ENCODE measurements at places on chromosomes 5 and 9.
A peak's percentile ranks its signal among the peaks of the same experiment; 100 is the strongest.

- DNase-seq, result no peak
These were observed 176.2 kb downstream of the DENND1A start for GRCh38 chr9:123753669-123754258.

- DNase-seq, result no peak
These were observed 250.5 kb downstream of the FER start for GRCh38 chr5:108998216-108998615.

DNA sequence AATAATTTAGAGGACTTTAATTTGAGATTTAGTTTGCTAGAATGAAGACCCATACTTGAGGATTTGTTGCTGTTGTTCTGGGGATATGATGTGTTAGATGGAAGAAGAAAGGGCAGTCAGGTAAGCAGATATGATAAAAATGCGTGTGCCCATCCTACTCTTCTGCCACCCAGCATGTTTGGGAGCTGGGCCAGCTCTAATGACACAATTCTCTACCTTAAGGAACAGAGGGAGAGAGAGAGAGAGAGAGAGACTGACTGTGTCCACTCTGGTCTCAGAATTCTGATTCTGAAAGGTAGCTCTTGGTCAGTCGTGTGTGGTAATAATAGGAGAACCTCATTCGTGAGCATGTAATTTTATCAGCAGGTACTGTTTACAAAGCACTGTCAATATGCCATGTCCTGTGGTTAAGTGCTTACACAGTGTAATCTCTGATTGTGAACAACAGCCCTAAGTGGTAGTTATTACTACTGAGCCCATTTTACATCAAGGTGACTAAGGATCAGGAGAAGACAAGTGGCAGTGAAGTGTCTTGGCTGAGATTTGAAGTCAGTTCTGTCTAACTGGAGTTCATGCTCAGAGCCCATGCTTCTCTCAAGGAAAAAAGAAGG, 307.4 kb upstream of the SEMA6A start:
- peak; percentile 24 for DNase-seq

DNA sequence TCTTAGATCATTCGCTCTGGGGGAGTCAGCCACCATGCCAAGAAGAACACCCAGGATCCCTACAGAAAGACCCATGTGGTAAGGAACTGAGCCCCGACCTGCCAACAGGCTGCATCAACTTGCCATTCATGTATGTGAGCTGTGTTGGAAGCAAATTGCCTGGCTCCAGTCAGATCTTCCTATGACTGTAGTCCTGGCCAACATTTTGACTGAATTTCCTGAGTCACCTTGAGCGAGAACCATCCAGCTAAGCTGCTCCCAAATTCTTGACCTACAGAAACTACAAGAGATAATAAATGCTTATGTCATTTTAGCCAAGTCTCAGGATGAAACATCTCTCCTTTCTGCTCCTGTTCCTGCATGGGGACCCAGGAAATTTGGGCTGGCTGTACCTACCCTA, 40.0 kb upstream of the SLC44A1 start:
- DNase-seq, result no peak

GRCh38 chr5:2454876-2455275, 296.6 kb downstream of the IRX2 start:
- no peak for DNase-seq

- DNase-seq, result no peak
These were observed 339.6 kb upstream of the CCNH start for GRCh38 chr5:87752362-87752761.

GRCh38 chr5:932628-933250, 40.1 kb downstream of the TRIP13 start:
- no peak for DNase-seq

GRCh38 chr9:95130484-95130883, 187.0 kb downstream of the FANCC start:
- DNase-seq, result peak; percentile 17

GRCh38 chr9:116020801-116021200, 132.8 kb upstream of the PAPPA start:
- DNase-seq, result no peak

GRCh38 chr5:23763170-23763569, 255.8 kb downstream of the PRDM9 start:
- DNase-seq, result no peak

GRCh38 chr5:73444499-73445438, 3.8 kb downstream of the FOXD1 start:
- peak; percentile 81 for DNase-seq

- no peak for DNase-seq
These were observed 290.3 kb downstream of the RFX3 start for GRCh38 chr9:3235497-3235896.

- no peak for DNase-seq
These were observed 529.3 kb downstream of the DMRTA1 start for GRCh38 chr9:22975951-22976350.

GRCh38 chr5:160749026-160749425, 103.0 kb downstream of the ATP10B start:
- no peak for DNase-seq

- DNase-seq, result no peak
These were observed 1604.5 kb upstream of the NUDT12 start for GRCh38 chr5:105167092-105167491.

GRCh38 chr5:176996780-176997179, 9.8 kb downstream of the UIMC1 start:
- no peak for DNase-seq

DNA sequence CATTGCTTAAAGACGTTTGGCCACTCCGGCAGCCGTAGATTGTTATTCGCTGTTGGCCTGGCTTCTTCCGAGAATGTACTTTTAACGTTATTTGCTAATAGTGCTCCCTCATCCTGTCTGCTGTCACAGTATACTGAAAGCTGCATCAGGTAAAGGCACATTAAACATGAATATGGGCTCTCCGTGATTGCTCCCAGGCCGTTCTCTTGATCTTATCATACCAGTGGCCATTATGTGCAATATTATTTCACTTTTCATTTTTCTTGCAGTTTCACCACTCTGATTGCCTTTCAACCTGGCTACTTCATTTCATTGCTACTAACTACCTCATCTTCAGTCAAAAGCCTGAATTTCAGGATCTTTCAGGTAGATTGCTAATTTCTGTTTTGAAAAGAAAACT, 34.0 kb downstream of the GLRX start:
- no peak for DNase-seq

DNA sequence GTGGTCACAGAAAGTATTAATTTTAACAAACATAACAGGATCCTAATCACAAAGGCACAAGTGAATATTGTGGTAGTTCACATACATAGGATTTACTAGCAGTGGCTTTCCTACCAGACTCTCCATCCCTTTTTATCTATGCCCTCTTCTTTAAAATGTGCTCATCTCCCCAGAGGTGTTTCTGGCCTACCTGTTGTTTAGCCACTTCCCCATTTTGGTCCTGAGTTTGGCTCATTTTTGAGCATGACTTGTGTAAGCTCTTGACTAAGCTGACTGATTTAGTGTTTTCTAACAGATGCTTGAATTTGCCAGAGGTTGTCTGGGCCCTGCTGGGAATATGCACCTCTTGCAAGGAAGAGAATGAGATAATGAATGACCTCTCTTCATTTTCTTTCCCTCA, 517.7 kb upstream of the CLINT1 start:
- no peak for DNase-seq

DNA sequence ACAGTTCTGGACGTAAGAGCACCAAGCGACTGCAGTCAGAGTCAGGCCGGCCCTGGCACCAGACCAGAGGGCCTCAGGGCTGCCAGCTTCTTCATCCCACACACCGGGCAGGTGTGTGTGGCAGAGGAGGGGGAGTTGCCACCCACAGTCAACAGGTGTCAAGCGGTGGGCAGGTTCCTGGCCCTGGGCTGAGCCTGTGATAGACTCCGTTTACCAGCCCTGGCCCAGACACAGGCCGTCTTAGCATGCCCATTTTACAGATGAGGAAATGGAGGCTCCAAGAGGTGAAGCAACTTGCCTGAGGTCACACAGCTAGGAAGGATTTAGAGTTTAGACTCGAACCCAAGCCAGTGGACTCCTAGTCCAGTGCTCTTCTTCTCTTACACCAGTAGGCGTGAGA, 71.8 kb downstream of the HMCN2 start:
- DNase-seq, result no peak

DNA sequence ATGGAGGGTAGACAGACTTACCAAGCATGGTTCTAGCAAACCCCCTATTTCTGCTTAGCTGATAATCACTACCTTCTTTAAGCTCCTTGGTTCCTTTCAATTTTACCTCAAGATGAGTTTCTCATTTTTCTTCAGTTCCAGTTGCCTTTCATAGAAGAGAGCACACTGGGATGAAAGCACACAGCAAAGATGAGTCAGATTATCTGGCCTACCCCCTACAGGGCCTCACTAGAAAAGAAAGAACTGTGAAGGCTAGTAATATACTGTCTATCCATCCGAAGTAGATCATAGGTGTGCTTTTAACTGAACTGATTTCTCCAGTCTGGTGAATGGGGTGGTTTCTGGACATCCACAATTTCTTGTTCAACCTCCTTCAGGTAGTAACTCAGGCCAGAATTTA, 122.5 kb downstream of the TRPM3 start:
- DNase-seq, result no peak

DNA sequence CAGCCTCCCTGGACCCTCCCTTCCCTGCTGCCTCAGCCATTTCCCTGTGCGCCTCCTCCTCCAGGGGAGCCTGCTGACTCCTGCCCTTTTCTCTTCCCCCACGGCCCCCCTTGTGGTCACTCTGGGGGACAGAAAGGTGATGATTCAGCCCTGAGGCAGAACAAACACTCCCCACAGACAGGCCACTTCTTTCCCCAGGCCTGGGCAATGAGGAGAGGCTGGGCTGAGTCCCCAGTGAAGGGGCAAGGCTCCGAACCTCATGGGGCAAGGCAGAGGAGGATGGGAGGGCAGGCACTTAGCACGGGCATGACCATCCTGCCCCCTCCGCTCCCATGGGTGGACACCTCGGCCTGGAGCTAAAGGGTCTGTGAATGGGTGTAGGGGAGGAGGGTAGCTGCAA, 21.0 kb downstream of the CSF1R start:
- DNase-seq, result no peak
